ENCODE measurements at places on chromosomes 13 and 19.

DNA sequence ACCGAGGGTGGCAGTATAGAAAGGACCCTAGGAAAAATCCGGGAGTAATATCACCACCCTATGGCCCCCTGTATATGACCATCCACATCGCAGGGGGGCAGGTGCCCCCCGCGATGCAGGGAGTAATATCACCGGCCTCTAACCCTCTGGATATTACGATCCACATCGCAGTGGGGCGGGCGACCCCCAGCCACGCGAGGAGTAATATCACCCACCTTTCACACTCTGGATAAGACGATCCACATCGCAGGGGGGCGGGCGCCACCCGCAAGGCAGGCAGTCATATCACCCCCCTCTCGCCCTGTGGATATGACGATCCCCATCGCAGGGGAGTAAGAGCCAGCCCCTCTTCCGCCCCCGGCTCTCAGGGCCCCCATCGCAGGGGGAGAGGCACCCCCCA, 76.7 kb upstream of the RUBCNL start:
- DNase-seq = no peak

GRCh38 chr13:100890645-100891044, 216.1 kb upstream of the TMTC4 start:
- DNase-seq = no peak

GRCh38 chr19:18468517-18468916, 30.6 kb upstream of the ISYNA1 start:
- peak; percentile 36 for DNase-seq

DNA sequence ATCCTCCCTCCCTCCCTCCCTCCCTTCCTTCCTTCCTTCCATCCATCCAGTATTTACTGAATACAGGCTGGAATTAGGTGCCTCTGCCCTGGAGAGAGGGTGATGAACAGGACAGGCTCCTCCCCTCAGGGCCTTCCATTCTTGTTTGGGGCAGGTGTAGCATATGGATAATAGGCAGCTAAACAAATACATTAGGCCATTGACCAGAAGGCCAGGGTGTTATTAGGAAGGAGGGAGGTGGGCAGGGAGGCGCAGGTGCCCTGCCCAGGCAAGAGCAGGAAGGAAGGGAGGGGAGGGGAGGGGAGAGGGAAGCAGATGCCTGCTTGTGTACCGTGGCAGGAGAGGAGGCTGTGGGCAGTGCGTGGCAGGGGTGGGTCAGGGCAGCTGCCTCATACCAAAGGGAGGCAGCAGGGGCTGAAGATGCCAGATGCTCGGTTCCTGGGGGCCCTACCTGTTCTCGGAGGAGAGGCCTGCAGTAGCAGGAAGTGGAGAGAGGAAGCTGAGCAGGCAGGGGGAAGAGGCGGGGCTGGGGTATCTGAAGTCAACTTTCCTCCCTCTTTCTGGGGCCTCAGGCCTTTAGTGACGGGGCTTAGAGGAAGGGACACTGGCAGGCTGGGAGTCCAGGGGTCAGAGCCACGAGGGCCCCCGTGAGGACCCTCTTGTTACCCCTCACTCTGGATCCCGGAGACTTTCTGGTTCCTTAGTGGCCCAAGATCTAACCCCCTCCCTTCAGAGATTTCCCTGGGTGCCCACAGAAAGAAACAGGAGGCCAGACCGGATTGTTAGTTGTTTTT, at the start of gene RINL:
Gene RINL (minus strand): TSS at position 495 of the 794 bp plus-strand sequence. CDS start 1,533 bp downstream, outside the sequence.
- DNase-seq = no peak

DNA sequence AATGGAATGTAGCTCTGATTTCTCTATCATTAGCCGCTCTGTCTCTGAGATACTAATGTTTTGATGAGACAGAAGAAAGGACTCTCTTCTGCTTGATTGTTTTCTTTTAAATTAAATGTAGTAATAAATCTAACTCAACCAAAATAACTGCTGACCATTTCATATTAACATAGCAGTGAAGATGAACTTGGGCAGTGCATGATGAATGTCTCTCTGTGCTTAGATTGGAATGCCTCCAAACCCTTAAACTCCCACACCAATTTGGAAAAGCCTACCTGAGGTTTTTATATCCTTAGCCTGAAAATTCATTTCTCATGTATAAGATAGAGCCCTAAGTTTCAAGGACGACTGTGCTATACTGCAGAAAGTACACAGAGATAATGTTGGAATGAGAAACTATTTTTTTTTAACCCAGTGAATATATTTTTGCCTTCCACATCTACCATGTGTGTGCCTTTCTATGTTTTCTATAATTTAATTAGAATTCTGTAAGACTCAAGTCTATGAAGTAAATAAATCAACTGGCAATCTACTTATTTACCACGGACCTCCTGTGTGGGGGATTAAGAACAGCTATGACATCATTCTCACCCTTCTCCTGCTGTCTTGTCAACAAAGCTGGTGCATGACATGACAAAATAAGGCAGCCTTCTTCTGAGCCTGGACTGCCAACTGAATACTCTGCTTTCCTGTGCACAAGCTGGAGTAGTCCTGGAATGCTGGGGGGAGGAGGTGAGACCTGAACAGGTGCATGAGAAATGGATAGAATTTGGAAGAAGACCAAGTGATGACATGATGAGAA, 155.5 kb downstream of the FGF9 start:
- DNase-seq = no peak
